HTR-8/SVneo (cell line): ENCODE measurements at places on chromosomes 7 and 10.

DNA sequence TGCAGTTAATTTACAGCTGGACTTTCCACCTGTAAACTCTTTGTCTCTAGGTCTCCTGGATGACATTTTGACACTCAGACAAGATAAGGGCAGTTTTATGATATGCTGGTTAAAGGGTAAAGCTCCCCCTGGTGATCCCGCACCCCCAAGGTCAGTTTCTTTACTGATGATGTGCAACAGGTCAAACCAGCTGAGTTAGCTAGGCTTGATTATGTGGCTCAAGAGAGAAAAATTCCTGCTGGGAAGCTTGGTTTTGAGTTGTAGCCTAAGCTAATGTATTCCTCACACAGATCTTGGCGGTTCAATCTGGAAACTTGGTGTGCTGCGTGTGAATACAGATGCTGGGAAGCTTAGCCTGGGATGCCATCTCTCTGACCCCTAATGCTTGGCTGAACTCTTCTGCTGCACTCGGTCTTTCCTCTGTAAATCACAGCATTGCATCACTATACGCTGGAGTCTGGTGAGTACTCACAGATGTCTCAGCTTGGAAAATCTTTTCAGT, 11.4 kb upstream of the AKR1D1 start:
- DNase-seq: no peak

- DNase-seq: no peak
Measured at GRCh38 chr7:107917763-107918651, 27.0 kb downstream of the DLD start.

- peak; percentile 83 for DNase-seq
Measured at GRCh38 chr7:74587435-74588126, 69.9 kb upstream of the GTF2I start.

GRCh38 chr7:45088146-45088701, 545 bp downstream of the NACAD start:
- no peak for DNase-seq

DNA sequence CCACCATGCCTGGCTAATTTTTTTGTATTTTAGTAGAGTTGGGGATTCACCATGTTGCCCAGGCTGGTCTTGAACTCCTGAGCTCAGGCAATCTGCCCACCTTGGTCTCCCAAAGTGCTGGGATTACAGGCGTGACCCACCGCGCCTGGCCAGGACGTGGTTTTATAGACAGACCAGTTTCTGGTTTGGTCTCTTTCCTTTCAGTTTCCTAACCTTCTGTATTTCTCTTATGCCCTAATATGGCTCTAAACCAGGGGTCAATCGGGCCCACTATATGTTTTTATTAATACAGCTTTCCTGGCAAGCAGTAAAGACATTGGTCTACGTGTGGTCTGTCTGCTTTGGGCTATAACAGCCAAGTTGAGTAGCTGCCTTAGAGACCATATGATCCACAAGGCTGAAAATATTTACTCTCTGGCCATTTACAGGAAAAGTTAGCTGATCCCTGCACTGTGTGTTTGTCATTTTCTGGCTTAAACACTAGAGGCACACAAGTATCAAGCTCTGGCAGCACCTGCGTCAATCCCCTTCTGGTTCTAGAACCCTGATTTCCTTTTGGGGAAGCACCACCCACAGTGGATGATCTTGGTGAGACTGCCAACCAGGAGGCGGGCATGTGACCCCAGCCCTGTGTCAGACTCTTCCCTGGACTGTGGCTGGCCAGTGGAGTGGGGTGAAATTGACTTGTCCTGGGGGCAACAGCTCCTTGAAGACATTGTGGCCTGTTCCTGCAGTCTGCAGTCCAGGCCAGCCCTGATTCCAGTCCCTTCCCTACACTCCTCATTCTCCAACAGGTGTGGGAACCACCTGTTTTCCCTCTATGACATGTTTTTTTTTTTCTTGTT, 497.2 kb downstream of the PLXNA4 start:
- no peak for DNase-seq

- DNase-seq: no peak
Measured at GRCh38 chr7:99543916-99544315, 8.0 kb downstream of the FAM200A start.

DNA sequence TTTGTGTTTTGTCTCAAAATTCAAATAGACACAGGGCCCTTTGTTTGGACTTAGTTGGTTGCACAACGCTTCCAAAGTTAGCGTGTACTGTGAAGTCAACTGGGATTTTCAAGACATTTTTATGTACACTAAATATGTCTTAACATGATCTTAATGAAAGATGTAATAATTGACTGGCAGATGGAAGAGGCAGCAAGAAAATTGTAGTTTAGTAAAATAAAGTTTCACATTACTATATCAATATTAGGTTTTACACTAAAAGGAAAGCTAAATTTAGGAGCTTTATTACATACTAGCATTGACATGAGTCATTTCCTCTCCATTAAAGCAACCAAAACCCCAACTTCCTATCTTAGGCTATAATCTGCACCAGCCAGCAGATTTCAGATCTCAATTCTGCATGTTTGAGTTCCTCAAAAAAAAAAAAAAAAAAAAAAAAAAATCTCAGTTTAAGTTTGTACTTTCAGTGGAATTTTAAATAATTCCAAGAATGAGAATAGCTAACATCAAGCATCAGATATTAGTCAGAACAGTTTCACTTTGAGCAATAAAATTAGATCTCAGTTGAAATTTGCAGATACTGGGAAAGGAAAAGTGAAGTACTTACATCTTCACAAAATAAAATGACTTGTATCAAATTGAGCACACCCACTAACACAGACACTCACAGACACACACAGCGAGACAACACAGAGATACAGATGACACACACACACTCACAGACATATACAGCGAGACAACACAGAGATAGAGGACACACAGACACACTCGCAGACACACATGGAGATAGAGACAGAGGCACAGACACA, 346.6 kb upstream of the KLF6 start:
- peak; percentile 32 for DNase-seq

DNA sequence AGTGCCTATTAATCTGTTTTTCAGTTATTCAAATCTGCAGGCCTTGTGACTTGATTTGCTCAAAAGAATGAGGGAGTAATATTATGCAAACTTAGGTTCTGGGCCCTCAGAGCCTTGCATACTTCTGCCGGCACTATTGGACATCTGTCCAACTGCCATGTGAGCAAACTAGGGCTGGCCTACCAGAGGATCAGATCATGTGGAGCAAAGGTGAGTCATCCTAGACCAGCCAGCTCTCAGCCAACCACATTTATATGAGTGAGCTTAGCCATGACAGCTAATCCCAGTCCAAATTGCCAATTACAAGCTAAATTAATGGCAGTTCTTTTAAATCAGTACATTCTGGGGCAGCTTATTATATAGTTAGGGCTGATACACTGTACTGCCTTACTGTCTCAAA, 69.6 kb downstream of the SDHAF3 start:
- no peak for DNase-seq

GRCh38 chr7:106765727-106766355, 99.2 kb upstream of the PIK3CG start:
- DNase-seq: no peak

- DNase-seq: no peak
Measured at GRCh38 chr7:96306385-96307125, 15.3 kb downstream of the SLC25A13 start.

DNA sequence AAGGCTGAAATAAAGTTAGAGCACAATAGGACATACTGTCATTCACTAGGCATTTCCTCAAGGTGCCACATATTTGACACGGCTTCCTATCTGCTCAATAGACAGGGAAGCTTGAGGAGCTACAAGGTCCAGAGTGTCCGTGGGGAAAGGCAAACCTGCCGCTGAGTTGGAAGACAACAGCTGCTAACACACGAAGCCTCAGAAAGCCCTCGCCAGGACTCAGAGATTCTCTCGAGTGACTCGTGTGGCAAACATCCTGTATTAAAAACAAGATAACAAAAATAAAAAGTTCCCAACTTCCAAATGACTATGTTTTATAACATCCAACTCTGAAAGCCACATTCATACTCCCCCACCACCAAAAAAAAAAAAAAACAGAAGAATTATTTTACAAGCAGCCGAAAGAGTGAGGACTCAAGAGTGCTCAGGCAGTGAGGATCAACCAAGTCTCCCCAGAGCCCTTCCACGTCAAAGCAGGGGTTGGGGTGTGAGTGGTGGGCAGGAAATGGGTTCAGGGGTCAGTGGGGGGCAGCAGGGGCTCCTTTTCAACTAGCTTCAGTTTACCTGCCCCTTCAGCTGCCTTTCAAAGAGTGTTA, 67.6 kb downstream of the STK17A start:
- no peak for DNase-seq

GRCh38 chr7:151057506-151057988, at the start of gene CDK5:
TSS of gene CDK5 (minus strand) at chr7:151057897. CDS start at chr7:151057848, 49 bp downstream.
- DNase-seq: no peak

DNA sequence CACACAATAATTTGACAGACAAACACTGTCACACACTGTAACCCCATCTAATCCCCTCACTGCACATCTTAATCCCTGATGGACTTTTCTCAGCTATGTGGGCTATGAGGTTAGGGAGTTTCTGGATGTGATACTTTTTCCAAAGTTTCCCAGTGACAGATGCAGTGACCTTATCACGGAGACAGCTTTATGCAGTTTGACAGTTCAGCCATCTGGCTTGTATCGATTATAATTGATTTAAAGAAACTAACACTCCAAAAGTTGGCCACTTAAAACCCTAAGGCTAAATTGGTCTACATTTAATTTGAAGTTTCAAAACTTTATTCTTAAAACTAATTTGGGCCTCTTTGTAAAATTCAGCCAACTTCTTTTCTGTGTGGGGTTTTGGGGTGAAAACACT, 196.7 kb downstream of the SDK1 start:
- no peak for DNase-seq

DNA sequence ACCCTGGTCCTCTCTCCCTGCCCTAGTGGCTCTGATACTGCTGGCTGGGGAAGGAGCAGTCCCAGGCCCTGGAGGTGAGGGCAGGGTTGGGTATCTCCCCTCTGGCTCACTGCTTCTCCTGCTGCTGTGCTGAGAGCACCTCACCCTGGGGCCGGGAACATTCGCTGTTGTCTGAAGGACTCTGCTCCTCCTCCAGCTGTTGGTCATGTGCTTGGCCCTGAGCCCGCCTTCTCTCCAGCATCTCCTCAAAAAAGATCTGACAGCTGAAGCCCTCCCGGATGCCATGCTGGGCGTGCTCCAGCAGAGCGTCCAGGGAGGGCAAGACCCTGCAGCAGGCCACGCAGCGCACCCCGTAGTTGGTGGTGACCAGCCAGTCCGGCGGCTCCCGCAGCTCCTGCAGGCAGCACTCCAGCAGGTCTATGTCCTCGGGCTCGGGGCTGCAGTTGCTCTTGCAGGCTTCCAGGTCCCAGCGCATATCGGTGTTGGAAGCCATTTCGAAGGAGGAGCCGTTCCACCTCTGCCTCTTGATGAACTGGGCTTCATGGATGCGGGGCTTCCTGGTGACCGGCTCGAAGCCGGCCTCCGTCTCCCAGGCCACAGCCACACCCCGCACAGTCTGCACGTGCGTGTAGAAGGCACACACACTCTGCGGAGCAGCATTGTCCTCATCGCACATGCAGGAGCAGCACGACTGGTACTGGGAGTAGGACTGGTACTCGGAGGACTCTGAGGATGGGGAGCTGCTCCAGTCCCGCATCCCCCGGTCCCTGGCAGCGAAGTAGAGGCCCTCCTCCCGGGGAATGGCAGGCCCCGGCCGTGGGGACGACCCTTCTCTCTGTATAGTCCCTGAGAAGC, 2.1 kb downstream of the FAM170B start:
- no peak for DNase-seq

DNA sequence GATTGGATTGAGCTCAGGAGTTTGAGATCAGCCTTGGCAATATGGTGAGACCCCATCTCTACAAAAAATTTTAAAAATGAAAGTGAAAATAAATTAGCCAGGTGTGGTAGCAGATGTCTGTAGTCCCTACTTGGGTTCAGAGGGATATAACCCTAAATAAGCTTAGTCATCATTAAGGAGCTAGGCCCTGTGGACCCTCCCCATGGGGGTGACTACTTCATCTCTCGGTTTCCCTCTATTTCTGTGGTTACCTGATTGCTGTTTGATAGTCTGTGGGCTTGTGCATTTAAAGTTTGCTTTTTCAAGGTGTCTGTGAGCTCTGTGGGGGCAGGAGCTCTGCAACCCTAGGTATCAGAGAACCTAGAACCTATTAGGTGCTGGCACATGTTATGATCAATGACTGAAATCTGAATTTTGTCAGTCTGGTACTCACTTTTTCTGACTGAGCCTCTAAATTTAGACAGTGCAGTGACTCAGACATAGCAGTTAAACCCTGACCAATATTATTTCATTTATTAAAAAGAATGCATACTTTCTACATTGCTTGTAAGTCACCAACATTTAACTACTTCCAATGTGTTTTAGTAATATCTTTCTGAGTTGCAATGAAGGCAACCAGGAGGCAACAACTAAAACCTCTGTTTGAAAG, 8.1 kb upstream of the CUZD1 start:
- DNase-seq: no peak

GRCh38 chr7:88329532-88330463, 23.1 kb upstream of the STEAP4 start:
- no peak for DNase-seq

DNA sequence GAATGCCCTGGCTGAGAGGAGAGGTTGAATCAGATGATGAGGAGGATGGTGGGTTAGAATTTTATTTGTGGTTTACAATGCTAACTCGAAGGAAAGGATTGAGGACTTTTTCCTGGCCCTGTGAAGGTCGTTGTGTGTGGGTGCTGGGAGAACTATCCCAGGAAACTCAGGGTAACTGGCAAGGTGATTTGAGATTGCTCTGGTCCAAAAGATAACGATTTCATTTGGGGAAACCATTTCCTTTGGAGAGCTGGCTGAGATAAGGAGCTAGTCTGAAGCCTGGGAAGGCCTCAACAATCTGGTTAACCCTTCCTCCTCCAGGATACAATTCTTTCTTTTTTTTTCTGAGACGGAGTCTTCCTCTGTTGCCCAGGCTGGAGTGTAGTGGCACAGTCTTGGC, 33.0 kb downstream of the HK1 start:
- DNase-seq: no peak

DNA sequence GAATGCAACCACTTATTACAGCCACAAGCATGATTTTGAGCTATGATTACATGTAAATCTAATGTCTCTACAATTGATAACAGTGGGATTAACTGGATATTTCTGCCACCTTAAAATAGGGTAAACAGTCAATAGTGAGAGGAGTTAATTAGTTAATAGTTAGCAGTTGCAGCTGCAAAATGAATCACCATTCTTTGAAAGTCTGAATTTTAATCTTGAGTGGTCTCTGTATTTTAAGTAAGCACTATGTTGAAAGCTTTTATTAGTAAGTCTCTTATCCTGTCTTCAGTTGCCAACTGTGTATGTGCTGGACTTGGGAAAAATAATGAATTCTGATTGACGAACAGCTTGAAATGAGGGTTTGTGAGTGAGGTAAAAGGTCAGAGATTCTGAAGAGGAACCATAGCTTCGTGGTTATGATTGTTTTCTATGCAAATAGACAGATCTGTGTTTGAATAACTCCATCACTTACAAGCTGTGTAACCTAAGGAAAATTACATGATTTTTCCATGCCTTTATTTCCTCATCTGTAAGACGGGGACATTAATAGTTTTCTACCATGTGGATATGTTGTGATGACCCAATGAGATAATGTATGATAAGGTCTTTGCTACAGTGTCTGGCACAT, 75.2 kb downstream of the RNLS start:
- DNase-seq: no peak
